ENCODE measurements at places on chromosomes 1 and 21.

DNA sequence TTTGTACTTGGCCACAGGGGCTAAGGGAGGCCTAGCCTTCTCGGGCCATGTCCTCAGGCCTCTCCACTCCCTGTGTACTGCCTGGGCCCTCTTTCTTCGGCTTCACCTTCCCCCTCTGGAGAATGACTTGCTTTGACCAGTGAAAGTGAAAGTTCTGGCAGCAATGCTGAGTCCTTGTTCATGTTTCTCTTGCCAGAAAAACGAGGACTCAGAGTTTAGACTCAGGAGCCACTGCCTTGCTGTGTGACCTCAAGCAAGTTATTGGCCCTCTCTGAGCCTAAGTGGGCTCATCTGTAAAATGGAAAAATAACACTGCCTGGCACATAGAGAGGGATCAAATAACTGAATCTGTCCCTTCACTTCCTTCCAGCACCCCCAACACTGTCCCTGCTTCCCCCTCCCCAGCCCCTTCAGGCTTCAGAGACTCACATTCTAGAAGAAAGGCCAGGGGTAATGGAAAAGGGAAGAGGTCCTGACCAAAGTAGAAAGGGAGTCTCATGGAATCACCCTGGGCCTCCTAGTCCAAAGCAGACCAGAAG is 1.5 kb downstream of the C1QA start:
- no peak for DNase-seq

- DNase-seq, result no peak
These were observed 120.3 kb upstream of the TMPRSS2 start for GRCh38 chr21:41628256-41628655.

DNA sequence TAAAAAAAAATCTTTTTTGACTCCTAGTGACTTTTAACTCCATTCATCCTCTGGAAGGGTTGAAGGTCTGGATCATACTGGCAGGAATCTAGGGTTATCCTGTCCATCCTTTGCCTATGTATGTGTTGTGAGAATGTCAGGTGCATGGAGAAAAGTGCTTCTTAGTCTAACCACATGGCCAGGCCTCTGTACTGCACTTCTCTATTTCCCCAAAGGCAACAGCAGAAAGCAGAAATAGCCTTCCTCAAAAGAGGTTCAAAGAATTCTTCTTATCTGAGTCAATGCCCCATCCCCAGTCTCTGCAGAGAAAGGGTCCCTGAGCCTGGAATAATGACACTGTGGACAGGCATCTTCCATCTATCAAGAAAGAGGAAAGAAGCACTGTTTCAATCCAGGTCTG is 85.7 kb upstream of the CD34 start:
- no peak for DNase-seq

DNA sequence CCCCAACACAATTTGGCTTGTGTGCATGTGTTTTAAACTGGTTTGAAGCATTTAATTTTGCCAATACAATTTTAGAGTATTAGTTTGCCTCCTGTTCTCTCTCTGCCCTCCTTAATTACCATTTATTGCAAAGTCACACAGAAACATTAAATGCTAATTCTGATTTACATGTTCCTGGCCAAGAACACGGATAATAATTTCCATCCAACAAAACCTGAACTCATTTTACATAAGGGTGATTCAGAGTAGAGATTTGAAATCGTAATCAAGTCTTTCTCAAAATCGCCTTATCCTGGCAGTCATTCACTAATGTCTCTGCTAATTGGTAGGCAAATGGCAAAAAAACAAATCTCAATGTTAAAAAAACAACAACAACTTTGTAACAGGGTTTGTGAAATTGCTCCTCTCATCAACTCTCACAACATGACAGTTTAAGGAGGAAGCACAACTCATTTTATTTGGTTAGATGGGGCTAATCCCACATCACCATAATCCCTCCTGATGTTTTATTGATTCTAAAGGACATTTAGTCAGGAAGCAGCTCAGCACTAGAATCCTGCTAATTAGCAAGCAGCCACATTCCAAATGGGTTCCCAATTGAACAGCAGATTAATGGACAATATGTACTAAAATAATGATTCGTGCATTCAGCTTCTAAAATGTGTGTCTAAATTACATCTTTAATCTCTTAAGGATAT is 55.9 kb downstream of the C1orf87 start:
- DNase-seq, result no peak

GRCh38 chr1:207239874-207240273 is 81.6 kb upstream of the CD55 start:
- DNase-seq, result no peak

GRCh38 chr1:188155261-188155660 is 1326.5 kb downstream of the PLA2G4A start:
- DNase-seq, result no peak

DNA sequence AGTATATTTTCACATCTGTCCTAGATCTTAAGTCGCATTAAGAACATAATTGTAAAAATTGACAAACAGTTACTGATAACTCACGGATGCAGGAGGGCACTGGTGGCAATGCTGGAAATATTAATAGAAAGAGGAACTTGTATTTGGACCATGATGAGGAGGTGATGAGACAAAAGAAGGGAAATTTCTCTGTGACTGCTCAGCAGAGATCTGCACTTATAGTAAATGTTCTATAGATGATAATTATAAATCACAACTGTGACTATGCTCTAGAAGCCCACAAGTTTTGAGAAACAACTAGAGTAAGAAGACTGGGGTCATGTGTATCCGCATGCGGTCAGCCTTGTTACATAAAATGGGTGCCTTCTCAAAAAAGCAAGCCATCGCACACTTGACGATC is 8.7 kb upstream of the DUSP12 start:
- no peak for DNase-seq

DNA sequence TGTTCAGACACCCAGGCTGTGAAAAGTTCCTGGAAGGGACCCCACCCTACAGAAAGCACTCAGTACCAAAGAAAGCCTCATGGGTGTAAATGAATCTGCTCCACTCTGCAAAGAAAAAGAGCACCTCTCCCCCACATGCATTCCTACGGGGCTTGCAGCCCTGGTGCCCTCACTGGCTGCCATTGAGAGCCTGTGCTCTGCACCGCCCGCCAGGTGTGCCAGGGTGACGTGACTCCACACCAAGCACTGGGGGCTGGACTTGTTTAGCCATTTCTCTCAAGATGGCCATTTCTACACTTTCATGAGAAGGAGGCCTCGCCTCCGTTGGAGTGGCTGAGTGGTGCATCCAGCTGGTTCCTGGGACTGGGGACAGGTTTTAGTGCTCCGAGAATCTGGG is 380.5 kb upstream of the VAMP3 start:
- no peak for DNase-seq

DNA sequence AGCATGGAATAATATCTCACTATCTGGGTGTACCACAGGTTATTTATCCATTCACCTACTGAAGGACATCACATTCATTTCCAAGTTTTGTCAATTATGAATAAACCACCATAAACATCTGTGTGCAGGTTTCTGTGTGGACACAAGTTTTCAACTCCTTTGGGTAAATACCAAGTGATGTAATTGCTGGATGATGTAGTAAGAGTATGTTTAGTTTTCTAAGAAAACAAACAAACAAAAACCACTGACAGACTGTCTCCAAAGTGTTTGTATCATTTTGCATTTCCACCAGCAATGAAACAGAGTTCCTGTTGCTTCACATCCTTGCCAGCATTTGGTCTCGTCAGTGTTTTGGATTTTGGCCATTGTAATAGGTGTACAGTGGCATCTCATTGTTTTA is 435.7 kb upstream of the PROX1 start:
- DNase-seq, result no peak

DNA sequence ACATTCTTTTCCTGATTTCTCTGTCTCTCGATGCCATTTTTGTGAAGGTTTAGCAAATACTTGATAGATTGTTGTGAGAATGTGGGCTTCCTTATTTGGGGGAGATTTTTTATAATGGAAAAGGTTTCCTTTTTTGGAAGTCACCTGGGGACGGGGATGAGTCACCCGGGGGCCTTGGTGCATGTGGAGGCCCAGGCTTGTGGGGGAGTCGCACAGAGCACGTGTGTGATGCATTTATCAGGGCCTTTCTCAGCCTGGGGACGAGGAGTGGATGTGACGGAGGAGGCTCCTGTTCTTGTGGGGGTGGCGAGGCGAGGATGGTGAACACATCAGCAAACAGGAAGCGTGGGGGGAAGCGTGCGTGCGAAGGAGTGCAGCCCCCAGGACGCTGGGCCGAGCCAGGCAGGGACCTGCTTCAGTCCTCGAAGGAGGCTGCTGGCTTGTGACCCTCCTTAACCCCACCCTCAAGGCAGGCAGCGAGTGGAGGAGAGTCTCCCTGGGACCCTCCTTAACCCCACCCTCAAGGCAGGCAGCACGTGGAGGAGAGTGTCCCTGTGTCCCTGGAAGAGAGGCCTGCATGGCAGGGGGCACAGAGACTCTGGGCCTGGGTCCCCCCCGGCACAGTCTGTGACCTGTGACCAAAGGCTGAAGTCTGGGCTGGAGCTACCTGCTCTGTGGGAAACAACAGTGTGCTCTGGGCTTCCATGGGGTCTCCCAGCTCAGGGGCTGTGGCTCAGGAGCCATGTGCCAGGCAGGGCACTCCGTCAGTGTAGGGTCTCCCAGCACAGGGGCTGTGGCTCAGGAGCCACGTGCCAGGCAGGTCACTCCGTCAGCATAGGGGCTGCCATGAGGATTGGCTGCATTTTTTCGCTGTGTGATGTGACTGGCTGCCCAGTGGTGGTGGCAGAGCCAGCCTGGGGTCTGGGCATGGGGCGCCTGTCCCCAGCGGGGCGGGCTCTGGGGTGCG is 57.2 kb downstream of the AGPAT3 start:
- DNase-seq, result peak; percentile 68

GRCh38 chr1:184457500-184457899 is 70.7 kb downstream of the C1orf21 start:
- DNase-seq, result no peak

DNA sequence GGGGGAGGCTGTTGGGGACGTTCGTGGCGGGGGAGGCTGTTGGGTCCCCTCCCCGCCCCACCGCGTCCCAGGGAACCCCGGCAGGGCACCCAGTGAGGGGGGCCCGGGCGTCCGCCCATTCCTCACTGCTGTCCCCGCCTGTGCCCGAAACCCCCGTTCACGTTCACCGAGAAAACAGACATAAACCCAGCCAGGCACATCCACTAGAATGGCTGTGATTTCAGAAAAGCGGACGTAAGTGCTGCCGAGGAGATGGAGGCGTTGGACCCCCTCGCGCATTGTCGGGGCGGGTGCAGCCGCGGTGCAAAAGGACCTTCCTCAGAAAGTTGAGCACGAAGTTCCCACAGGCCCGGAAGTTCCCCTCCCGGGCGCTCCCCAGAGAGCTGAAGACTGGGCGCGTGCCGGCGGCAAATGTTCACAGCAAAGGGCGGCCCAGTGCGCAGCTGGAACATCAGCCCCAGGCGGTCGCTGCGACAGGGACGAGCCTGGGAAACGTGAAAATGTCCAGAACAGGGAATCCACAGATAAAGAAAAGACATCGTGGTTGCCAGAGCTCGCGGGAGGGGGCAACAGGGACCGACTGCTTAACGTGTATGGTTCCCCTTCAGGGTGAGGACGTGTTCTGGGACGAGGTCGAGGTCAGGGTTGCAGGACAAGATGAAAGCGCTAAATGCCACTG is 18.5 kb upstream of the SAMD11 start:
- DNase-seq, result no peak

GRCh38 chr21:20108976-20109540 is 889.2 kb upstream of the NCAM2 start:
- DNase-seq, result no peak

- no peak for DNase-seq
These were observed 346.1 kb downstream of the SIPA1L2 start for GRCh38 chr1:232283864-232284263.

DNA sequence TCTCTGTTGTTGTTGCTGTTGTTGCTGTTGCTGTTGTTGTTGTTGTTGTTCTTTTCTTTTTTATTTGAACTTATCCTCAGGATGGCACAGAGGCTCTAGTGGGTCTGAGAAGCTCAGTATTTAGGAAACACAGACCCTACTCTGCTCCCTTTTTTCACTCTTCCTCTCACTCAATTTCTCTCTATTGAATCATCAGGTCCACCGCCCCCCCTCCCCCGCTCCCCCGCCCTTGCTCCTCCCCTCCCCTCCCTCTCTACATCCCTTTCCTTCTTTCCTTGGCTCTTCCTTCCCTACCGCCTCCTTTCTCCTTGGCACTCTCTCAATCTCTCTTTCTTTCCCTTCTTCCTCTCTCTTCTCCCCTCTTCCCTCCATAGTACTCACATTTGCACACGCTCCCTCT is 218.5 kb upstream of the ZC3H12A start:
- DNase-seq, result no peak

- DNase-seq, result no peak
These were observed 17.7 kb upstream of the RUNX1 start for GRCh38 chr21:35066824-35067223.

DNA sequence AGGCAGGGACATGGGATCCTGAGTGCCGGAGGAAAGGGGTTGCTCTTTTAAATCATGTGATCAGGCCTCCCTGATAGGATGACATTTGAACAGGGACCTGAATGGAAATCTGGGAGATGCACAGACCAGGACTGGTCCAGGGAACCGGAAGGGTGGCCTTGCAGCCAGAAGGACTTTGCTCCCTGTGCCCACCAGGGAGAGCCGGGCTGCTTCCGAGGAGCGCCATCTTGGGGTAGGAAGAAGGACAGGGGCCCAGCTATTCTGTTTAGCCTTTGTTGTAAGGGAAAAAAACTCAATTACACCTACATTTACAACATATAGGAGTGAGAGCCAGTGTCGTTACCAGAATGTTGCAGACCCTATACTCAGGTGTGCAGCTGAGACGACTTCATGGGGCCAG is 5.5 kb downstream of the KLHDC7A start:
- DNase-seq, result no peak

- DNase-seq, result no peak
These were observed 36.1 kb upstream of the IL20 start for GRCh38 chr1:206829282-206829681.

- DNase-seq, result no peak
These were observed 78.2 kb upstream of the CAPZB start for GRCh38 chr1:19563324-19564097.

DNA sequence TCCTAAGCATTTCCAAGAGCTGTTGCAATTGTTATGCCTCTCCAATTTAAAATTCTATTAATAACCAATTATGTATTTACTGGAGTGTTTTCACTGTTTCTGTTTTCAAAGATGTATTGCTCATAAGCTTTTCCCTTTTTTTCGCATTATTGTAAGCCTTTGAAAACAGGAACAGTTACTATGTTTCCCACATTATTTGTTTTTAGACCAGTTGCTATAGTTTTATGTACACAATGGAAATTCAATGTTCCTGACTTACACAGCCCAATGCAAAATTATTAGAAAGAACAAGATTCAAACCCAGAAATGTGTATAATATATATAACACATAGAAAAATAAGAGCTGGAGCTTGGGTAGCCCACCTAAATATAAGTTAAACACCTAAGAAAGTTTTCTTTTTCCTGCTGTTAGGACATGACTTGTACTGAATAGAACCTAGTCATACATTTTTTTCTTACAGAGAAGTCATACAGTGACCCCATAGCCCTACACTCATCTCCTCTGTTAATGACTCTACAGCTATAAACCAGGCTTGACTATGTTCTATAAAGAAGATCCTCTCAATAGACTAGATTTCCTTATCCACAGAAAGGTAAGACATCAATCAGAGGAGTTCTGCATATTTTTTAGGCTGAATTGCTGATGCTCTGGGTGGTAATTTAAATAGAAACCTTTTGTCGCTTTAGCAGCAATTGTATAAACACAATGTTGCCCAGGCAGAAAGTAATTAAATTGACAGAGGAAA is 299.6 kb downstream of the USH2A start:
- no peak for DNase-seq

Measured in CD4-positive, alpha-beta T cell treated with Interleukin-15 for 1 hour (primary cell).